ENCODE measurements at places on chromosomes 12 and 14. TPM values are rescaled to one million over a fixed set of nuclear protein-coding genes. Genes with fewer than 3 reads are reported as not detected.

DNA sequence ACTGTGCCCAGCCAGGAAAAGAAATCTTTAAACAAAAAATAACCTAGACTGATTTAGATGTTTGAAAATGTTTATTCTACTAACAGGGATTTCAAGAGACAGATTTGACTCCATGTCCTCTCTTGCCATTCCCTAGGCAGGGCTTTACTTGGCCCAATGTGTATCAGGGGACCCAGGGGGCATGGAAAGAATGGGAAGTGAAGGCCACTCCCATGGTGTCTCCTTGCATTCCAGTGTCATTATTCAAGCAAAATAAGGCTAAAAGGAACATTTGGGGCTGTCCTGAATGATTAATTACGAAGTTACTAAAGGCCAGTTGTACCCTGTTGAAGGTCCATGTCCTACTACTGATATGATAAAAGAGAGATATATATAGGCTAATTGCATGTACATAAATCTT is 151.9 kb upstream of the ATF7IP start:
- peak; percentile 41 for DNase-seq

DNA sequence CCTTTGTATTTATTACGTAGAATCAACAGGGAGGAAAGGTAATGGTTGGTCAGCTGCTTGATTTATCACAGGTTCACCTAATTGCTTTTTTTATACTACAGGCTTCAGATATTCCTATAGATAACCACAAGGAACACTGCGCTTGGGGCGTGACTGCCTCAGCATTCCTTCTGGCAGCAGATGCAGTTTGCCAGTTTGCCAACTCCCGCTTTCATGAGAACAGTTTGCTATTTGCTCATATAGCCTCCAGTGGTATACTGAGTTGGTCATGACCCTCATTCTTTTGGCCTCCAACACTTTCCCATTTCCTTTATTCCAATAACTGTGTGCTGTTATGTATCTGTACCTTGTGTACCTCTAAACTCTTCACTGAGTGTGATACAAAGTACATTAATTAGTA is 38.6 kb upstream of the ACSM4 start:
- no peak for DNase-seq

GRCh38 chr14:65360144-65360784 is 52.3 kb upstream of the FUT8 start:
- DNase-seq, result peak; percentile 9

- no peak for DNase-seq
These were observed 50.2 kb downstream of the MBIP start for GRCh38 chr14:36270191-36270590.

- DNase-seq, result no peak
These were observed 749.1 kb upstream of the TBX3 start for GRCh38 chr12:115433014-115433634.

DNA sequence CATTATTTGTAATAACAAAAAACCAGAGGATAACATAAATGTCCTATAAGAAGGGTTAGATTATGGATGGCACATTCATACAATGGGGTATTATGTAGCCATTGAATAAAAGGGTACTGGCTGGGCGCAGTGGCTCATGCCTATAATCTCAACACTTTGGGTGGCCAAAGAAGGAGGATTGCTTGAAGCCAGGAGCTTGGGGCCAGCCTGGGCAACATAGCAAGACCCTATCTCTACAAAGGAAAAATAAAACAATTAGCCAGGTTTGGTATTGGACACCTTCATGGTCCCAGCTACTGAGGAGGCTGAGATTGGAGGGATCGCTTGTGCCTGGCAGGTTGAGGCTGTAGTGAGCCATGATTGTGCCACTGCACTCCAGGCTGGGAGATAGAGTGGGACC is 14.8 kb downstream of the PTPN11 start:
- DNase-seq, result no peak

DNA sequence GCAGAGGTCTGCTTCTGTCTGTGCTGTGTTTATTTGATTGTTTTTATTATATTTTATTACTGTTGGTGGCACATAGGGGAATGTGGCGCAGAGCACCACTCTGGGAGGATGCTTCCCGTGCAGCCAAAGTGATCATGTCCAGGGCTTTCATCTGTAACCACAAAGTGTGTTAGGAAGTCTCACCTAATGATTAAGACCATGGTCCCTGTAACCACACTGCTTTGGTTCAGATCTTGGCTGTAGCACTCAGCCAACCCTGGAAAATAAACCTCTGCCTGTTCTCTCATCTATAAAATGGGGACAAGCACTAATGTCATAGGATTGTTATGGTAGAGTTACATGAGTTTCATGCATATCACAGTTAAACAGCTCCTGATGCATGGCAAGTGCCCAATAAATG is 1.9 kb downstream of the RESF1 start:
- DNase-seq, result no peak

DNA sequence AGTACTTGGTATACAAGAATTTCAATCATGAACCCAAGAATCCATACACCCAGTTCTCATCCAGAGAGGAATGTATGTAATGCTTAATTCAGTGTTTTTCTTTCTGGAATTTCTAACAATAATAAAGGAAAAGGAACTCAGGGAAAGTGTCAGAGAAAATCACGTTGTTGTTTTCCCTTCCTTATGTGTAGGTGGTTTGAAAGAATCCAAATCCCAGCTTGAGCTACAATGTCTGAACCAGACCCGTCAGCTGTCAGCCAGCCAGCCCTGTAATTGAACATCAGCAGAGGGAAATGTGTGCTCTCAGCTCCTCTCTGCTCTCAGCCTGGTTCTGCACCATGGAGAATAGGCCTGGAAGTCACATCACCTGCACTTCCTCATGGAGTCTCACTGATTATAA is 126.5 kb downstream of the TMEM30B start:
- no peak for DNase-seq

GRCh38 chr14:90321891-90322290 is 9.8 kb downstream of the NRDE2 start:
- DNase-seq, result no peak

- peak; percentile 64 for DNase-seq
These were observed 227.7 kb upstream of the NPAS3 start for GRCh38 chr14:32710731-32711680.

DNA sequence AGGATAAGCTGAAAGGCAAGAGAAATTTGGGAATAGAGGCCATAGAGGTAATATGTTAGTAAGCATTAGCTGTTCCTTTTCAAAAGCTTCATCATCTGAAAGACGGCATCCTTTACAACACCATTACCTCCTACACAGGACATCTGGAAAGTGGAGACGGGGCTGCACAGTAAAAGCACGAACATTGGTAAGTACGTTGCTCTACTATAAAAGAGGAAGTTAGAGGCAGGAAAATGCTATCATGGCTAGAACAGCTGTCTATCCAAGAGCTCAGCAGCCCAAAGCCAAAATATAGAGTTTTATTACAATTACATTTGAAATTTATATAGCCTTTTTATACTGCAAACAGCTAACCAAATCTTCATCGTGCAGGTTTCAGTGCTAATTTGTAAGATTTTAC is 172.3 kb upstream of the GRIP1 start:
- no peak for DNase-seq

DNA sequence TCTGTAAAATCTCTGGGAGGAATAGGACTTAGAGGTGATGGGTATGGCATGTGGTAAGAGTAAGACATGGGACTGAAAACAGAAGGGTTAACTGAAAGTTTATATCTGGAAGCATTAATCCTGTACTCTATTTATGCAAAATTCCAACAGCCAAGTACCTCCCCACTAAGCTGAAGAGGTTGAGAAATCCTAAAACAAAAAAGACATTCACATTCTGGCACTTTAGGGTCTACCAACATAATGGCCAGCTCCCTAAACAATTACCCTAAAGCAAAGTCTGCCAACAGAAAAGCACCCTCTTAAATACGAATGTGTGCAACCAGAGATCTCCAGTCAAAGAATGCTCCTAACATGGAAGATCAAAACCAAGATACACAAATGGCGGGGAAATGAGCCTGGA is 87.4 kb downstream of the GTF2A1 start:
- DNase-seq, result no peak

GRCh38 chr14:106060276-106060975 is 534.0 kb downstream of the TMEM121 start:
- DNase-seq, result no peak

DNA sequence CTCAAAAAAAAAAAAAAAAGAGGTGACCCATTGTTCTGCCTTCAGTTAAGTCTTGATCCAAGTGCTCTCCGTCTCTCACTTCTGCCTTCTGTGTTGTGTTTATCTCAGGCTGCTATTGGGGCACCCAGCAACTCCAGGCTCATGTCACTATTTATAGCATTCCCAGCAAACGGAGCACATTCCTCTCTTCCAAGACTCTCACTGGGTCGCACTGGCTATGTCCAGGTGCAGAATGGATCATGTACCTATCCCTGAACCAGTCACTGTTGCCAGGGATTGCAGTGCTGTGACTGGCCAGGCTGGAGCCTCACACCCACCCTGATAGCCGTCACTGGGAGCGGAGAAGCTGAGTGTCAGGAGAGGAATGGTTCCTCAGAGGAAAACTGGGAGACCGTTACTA is 31.2 kb downstream of the RHOF start:
- peak; percentile 42 for DNase-seq

DNA sequence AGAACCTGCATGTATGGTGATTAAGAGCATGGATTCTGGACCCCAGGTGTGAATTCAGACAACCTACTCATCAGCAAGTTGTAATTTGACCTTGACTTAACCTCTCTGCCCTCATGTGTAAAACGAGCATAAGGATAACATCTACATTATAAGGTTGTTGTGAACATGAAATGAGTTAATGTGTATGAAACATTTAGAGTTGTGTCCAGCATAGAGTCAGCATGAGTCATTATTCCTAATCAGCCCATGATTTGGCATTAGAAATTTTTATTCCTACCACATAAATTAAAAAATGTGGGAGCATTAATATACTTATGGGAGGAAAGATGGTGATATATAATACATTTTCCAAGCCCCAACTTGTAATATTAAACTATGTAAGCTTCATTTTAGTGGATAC is 95.9 kb upstream of the DDHD1 start:
- DNase-seq, result no peak

DNA sequence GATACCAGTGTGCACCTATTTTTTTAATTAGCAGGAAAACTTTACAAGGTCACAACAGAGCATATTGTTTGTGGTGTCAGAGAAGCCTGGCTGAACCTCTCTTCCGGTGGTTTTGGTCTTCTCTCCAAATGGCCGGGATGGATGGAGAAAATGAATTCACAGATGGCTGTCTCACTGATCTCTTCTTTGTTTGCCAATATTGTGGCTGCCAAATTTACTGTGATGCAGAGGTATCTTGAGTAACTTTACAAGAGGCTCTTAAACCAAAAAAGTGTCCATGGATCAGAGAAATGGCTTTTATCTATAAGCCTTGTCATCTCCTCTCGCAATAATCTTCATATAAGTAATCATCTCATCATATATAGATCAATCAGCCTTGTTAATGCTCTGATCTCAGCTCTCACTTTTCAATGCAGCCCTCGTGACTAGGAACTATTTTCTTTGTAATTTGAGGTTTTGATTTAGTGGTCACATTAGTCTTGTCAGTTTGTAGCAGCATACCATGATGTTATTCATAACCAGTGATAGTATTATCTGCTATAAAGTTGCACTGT is 308.1 kb downstream of the EGLN3 start:
- DNase-seq, result peak; percentile 9

DNA sequence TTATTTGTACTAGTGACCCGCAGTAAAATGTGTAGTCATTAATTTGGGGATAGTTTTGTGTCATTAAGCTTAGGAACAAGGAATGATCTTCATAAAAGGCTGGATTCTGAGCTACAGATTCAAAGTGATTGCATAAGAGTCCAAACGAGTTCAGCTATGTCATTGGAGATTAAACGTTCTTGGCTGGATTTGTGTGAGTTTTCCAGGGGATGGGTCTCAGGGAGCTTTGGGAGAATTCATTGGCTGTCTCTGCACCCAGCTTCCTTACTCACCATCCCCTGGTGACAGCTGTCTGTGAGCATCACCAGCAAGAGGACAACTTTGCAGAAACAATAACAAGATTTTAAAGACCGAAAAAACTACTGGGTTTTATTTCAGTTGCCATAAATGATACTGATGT is 130.4 kb downstream of the DAAM1 start:
- DNase-seq, result no peak

DNA sequence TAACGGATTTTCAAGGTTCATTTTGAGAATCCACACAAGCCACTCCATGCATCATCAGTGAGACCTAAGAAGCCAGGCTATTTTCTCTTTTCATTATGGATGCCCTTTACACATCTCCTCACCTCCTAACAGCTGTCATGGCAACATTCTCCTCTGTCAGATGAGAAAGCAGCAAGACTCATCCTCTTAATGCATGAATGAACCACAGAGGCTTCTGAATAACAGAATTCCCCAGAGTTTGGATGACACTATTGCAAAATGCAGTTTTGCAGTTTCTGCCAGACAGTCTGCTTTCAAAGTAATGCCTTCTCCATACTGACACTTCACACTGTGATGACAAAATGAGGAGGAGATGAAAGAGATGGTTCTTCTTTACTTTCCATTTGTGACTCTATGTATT is 286.7 kb upstream of the GRIP1 start:
- no peak for DNase-seq

GRCh38 chr14:67952786-67953185 is 133.2 kb downstream of the RAD51B start:
- DNase-seq, result no peak

DNA sequence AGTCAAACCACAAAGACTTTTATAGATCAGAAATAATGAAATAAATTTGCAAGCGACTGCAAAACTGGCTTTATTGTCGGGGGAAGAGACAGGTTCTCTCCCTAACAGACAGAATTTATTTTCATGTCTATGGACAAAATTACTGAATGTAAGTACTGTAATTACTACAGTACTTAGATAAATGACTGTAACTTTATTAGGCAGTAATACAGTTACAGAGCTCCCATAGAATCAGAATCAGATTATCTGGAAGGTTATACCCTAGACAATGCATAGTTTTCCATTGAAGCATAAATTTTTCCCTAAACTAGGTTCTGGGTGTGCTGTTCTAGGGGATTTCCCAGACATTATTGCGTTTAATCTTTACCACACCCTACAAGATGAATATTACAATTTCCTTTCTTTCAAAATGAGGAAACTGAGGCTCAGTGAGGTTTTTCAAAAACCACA is 114.2 kb downstream of the C12orf75 start:
- DNase-seq, result peak; percentile 47

DNA sequence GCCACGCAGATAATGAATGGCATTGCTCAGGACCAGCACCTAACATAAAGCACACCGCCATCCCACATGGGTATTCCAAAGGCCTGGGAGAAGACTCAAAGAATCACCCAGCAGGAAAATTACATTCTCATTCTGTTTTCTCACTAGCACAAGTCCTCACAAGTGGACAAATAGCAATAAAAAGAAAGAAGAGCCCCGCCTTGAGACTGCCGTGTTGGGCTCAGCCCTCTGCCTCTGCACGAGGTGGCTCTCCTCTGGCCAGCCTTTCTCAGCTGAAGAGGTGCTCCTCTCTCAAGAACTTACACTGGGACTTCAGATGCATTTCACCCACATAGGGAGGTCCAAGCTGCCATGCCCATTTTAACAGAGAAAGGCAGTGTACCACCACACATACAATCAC is 207.5 kb downstream of the SPTSSA start:
- DNase-seq, result no peak

Gene CS
- 142 TPM for total RNA-seq

Gene LRP1-AS
- not detected for total RNA-seq

Gene CYP27B1
- 2.1 TPM for total RNA-seq

Gene FGD4
- 2.3 TPM for total RNA-seq

Gene DUSP6
- 8.1 TPM for total RNA-seq

Gene GUCY2C
- not detected for total RNA-seq

Gene NDUFA9
- 70.0 TPM for total RNA-seq

Gene BATF
- total RNA-seq, result not detected

Gene OR4E2
- total RNA-seq, result not detected

Gene KLHL33
- total RNA-seq, result not detected

Gene CIT
- total RNA-seq, result 25.2 TPM

Data from A172 (cell line).